ENCODE measurements at places on chromosomes 4 and X.

- DNase-seq: no peak
These were observed 91.3 kb downstream of the NSUN7 start for GRCh38 chr4:40840985-40841571.

DNA sequence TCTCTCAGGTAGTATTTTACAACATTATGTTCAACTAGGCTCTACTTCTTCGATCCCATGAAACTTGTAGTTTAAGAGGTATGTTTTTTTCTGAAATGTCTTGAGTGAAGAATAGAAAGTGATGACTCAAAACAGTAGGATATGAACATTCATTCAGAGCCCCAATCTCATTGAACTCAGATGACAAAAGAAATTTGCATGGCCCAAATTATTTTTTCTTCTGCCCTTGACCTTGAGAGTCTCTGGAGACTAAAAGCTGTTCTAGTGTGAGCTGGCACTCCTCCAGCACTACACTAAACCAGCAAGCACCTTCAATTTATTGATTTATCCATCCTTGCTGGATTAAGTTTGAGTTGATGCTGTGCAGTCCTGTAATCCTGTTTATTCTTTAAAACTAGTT, 4.0 kb downstream of the DCLK2 start:
- no peak for DNase-seq

DNA sequence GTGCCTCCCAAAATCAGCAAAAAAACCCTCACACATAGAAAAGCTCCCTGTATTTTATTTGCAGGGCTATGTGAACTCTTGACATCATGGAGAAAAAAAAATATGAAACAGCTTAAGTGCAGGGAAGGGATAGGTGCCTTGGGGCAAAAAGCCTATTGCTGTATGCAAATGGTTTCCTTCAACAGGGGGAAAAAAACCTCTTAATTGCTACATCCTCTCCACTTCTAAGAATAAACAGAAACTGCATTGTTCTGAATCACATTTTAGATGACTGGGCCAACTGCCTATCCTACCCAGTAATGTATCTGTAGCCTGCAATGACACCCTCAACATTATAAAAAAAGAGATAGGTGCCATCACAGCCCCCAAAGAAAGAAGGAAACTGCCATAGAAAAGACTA, 229.4 kb upstream of the GALNTL6 start:
- DNase-seq: no peak

DNA sequence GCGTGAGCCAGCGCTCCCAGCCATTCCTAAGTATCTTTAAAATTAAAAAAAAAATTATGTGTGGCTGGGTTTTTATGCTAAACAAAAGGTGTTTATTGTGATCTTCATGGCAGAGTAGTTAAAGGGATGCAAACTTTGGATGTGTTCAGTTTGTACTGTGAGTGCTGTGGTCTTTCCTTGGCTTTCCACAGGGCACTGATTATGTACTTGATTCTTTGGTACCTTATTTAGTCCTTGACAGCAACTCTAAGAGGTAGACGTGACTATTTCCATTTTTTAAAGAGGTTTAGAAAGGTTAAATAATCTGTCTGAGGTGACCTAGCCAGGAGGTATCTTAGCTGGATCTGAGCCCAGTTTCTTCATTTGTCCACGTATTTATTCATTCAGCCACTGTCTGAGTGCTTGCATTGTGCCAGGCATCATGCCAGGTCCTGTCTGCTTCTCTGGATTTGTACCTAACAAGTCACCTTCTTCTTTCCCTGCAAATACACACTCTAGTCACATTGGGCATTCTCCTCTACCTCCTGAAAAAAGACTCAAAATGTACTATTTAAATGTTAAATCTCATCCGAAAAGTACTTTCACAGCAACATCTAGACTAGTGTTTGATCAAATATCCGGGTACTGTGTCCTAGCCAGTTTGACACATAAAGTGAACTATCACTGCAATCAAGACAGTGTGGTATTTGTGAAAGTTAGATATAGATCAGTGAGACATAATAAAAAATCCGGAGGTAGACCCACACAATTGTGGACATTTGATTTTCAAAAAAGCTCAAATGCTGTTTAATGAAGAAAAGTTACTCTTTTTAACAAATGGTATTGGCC, 31.5 kb downstream of the WWC2 start:
- no peak for DNase-seq

GRCh38 chr4:185183622-185184281, 20.0 kb downstream of the CFAP97 start:
- peak; percentile 76 for DNase-seq

- DNase-seq: no peak
These were observed 53.6 kb upstream of the SHOX start for GRCh38 chrX:576904-577560.

- no peak for DNase-seq
These were observed 10.1 kb downstream of the WDR1 start for GRCh38 chr4:10106421-10107039.
